ENCODE measurements at places on chromosomes 11 and 22.

DNA sequence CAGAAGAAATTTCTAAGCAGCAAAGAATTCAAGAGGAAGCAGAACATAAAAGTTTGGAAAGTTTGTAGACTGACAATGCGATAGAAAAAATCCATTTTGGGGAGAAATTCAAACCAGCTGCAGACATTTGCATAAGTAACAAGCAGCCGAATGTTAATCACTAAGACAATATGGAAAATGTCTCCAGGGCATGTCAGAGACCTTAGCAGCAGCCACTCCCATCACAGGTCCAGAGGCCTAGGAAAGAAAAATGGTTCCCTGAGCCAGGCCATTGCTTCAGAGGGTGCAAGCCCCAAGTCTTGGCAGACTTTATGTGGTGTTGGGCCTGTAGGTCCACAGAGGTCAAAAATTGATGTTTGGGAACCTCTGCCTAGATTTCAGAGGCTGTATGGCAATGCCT, 155.4 kb downstream of the NELL1 start:
- DNase-seq: no peak

- DNase-seq: no peak
These were observed 3.5 kb downstream of the TMPRSS6 start for GRCh38 chr22:37105990-37106389.

GRCh38 chr11:17478070-17478469, 1.4 kb upstream of the ABCC8 start:
- no peak for DNase-seq

- no peak for DNase-seq
These were observed 67.4 kb downstream of the ZBTB44 start for GRCh38 chr11:130247319-130247718.

GRCh38 chr22:30861688-30862552, 106.7 kb downstream of the MORC2 start:
- DNase-seq: peak; percentile 6

- DNase-seq: no peak
These were observed 10.4 kb downstream of the ALG12 start for GRCh38 chr22:49907807-49908206.

GRCh38 chr11:114438303-114438702, 964 bp upstream of the REXO2 start:
- DNase-seq: no peak

GRCh38 chr22:36332623-36333332, 55.0 kb downstream of the MYH9 start:
- DNase-seq: peak; percentile 82

GRCh38 chr11:95577716-95578460, 211.7 kb downstream of the FAM76B start:
- no peak for DNase-seq

DNA sequence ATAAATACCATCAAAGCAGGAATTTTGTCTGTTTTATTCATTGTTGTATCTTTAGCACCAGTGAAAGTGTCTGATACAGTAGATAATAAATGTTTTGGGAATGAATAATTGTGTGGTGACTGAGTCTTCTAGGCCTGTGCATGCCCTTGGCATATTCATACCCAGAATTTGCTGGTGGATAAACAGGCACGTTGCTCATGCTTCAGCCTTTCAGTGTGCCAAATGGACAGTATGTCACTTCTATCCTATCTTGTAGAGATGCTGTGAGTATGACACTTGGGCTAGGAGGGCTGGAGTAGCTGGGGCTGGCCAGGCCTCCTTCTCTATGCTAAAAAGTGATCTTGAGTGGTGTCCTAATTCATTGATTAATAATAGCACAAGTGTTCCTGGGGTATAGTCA, 287.3 kb upstream of the DDI1 start:
- DNase-seq: no peak

GRCh38 chr11:65133724-65134123, 595 bp downstream of the SYVN1 start:
- DNase-seq: no peak

DNA sequence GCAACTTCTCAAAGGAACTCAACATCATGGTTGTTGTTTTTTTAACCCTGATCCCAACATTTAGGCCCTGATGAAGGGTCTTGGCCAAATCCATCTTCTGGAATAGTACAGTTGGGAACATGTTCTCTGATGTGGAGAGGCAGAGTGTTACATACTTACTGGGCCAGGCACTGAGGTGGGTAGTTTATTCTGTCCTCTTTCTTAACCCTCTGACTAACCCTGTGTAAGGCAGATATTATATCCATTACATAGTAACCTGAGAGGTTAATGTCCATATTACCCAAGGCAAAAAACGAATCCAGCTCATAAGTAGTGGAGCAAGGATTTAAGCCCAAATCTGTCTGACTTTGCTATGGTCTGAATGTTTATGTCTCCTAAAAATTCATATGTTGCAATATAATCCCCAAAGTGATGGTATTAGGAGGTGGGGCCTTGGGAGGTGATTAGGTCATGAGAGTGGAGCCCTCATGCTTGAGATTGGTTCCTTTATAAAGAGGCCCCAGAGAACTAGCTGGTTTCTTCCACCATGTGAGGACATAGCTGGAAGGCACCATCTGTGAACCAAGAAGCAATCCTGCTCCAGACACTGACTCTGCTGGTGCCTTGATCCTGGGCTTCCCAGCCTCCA, 16.3 kb downstream of the PPFIBP2 start:
- no peak for DNase-seq

- DNase-seq: no peak
These were observed 13.5 kb downstream of the SGSM3 start for GRCh38 chr22:40383905-40384304.

DNA sequence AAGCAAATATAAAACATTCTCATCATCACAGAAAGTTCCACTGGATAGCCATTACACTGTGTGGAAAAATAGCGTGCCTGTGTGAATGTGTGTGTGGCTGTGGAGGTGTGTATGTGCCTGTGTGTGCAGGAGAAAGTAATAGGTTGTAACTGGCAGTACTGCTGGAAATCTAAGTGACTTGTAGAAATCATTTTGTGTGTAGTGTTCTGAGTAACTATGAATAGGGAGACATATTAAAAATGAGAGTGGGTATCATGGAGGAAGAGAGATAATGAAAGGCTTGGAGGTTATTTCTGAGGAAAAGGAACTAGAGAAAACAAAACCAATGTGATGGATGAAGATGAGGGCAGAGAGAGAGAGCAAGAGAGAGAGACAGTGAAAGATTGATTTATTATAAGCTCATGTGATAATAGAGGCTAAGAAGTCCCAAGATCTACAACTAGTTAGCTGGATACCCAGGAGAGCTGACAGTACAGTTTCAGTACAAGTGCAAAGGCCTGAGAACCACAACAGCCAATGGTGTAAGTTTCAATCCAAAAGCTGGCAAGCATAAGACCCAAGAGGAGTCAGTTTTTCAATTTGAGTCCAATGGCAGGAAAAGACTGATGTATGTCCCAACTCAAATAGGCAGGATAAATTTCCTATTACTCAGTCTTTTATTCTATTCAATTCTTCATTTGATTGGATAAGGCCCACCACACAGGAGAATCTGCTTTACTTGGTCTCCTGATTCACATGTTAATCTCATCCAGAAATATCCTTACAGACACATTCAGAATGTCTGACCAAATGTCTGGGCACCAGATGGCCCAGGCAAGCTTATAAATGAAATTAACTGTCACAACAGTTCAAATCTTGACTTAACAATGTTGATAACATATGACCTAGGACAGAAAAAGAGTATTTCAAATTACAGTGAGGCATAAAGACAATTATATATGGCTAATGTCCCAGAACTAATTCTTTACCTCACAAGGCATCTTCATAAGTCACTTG, 14.9 kb downstream of the KBTBD3 start:
- no peak for DNase-seq

- DNase-seq: no peak
These were observed 1.1 kb upstream of the SERPING1 start for GRCh38 chr11:57596266-57596885.

GRCh38 chr11:127607487-127608085, 607.0 kb upstream of the KIRREL3 start:
- DNase-seq: no peak

- no peak for DNase-seq
These were observed 163.1 kb upstream of the FAT3 start for GRCh38 chr11:92061456-92062062.

- no peak for DNase-seq
These were observed 56.9 kb upstream of the EIF3D start for GRCh38 chr22:36585841-36586240.

- no peak for DNase-seq
These were observed 49.2 kb downstream of the RPL27A start for GRCh38 chr11:8731647-8732323.

DNA sequence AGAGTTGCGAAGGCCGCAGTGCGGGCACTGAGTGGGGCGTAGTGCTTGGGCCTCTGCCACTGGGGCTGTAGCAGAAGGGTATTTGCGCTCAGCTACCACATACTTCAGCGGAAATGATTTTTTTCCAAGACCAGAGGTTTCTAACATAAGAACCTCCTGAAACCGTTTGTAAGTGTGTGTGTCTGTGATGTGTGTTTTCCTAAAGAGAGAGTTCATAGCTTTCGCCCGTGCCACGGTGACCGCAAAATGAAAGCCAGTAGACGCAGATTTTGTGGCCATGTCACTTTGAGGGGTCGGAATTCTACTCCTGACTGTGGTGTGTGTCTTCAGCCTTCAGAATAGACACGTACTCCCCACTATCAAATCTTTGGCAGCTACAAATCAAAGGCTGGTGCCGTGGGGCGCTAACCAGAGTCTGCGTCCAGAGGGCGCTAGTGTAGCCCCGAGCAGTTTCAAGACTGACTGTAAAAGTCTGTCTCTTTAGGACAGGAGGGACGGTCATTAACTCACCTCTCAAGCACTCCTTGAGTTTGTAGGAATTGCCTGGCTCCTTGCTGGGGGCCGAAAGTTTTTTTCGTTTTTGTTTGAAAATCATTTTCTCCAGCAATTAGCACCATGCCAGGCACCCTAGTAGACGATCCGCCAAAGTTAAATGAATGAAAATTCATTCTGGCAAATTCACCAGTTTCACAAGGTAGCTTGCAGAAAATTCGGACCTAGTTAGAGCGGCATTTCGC, 2.5 kb upstream of the CALCA start:
- peak; percentile 75 for DNase-seq

GRCh38 chr11:44573333-44573732, 7.9 kb downstream of the CD82 start:
- peak; percentile 23 for DNase-seq

- DNase-seq: peak; percentile 37
These were observed 1.1 kb downstream of the CREB3L1 start for GRCh38 chr11:46278387-46279125.

- no peak for DNase-seq
These were observed 49.6 kb downstream of the GRM5 start for GRCh38 chr11:89016214-89016613.

DNA sequence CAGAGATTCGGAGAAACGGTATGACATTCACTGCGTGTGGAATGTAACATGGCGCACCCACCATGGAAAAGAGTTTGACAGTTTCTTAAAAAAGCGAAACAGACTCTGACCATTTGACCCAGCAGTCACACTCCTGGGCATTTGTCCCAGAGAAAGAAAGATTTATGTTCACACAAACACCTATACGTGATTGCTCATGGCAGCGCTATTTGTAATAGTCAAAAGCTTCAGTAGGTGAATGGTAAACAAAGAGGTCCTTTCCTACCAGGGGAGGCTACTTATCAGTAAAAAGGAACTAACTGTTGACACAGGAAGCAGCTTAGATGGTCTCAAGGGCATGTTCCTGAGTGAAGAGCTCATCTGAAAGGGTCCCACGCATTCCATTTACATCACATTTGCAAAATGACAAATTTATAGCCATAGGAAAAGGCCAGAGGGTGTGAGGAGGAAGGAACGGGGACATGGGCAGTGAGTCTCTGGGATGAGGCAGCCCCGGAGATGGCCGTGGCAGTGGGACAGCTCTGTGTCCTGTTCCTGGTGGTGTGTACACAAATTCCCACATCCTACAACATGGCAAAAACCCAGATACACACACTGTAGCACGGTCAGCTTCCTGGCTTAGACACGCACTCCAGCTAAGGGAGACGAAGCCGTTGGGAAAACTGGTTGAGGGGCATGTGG, 14.6 kb upstream of the KRTAP5-6 start:
- no peak for DNase-seq

GRCh38 chr22:36461665-36462649, 19.5 kb downstream of the TXN2 start:
- no peak for DNase-seq

DNA sequence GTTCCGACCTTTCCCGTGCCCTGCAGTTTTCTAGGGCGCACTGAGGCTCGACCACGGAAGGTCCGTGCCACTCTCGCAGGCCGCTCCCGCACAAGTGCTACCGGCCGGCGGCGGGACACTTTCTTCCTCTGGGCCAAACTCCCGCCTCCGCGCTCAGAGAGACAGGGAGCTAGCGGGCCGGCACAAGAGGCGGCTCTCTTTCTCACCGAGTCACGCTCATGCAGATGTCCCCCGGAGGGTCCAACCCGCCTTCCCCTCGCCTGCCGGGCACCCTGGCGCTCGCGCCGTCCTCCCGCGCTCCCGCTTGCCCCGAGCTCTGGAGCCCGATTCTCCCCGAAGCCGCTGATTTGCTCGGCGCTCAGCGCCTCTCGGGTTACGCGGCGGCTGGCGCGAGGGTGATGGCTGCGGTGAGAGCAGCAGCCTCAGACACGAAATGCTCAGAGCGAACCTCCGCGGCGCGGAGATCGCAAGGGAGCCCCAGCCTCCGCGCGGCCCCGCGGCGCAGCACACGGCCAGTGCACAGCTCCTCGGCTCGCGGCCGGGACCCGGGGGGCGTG, 1.0 kb downstream of the LMO1 start:
- peak; percentile 30 for DNase-seq

DNA sequence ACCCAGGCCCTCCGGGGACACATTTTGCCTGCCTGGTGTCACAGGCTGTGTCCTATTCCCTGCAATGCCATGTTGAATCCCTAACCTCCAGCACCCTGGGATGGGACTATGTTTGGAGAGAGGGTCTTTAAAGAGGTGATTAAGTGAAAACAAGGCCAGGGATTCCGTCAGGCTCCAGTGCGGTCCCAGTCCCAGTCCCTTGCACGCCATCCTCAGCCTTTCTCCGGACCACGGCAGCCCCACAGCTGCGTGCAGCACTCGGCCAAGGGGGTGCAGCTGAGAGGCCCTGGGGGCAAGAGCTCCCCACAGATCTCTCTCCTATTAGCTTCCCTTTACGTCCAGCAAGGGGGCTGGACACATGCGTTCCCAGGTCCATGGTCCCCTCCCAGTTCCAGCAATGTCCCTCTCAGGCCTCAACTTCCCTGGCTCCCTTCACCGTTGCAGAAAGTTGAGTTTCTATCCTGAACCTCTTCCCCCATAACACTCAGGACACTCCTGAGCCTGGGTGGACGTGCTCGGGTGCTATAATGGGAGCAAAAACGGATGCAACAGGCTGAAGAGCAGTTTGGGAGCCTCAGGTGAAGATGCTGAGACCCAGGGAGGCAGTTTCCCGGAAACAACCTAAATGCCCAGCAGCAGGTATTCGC, 1422.7 kb downstream of the BRD1 start:
- no peak for DNase-seq

Data from stimulated activated naive CD8-positive, alpha-beta T cell treated with anti-CD3 and anti-CD28 coated beads, Interleukin-15, amount 100 ng/mL, for 72 hours (primary cell).